Right atrium auricular region (tissue), 2 donors: ENCODE measurements at places on chromosomes 4 and X. TPM values are rescaled to one million over a fixed set of nuclear protein-coding genes. Genes with fewer than 3 reads are reported as not detected.

Gene STK26
- 2.7 TPM for total RNA-seq

Gene CCDC160
- total RNA-seq, result not detected

Gene IL1RAPL1
- total RNA-seq, result 3.0 TPM

Gene TMEM150C
- total RNA-seq, result 21.2 TPM

Gene DMRTC1
- total RNA-seq, result not detected

Gene RGN
- 14.1 TPM for total RNA-seq

Gene PRAF2
- total RNA-seq, result 11.5 TPM

GRCh38 chrX:29466456-29466855, 748.9 kb upstream of the MAGEB2 start:
- DNase-seq, result no peak

DNA sequence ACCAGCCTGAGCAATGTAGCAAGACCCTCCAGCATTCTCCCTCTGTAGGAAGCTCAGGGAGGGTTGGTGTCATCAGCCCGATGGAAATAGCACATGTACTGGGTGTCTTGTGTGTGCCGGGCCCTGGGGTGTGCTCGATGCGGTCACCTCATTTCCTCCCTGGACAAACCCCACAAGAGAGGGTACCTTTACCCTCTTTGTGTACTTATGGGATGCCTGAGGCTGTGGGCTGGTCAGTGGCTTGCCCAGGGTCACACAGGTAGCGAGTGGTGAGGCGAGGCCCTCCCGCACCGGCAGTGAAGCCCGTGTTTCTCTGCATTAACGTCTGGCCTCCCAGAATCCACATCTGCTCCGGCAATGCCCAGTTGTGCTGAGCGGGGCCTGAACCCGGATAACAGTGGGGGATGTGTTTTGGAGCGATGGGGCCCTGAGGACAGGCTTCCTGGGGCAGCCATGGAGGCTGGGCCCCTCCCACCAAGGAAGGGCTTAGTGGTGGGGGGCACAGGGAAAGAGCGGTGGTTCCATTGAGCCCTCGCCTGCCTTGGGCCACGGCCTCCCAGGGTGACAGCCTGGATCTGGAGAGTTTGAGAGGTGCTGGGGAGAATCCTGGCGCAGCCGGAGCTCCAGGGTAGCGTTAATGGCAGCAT, 8.1 kb downstream of the PSAPL1 start:
- peak; percentile 23 for DNase-seq

DNA sequence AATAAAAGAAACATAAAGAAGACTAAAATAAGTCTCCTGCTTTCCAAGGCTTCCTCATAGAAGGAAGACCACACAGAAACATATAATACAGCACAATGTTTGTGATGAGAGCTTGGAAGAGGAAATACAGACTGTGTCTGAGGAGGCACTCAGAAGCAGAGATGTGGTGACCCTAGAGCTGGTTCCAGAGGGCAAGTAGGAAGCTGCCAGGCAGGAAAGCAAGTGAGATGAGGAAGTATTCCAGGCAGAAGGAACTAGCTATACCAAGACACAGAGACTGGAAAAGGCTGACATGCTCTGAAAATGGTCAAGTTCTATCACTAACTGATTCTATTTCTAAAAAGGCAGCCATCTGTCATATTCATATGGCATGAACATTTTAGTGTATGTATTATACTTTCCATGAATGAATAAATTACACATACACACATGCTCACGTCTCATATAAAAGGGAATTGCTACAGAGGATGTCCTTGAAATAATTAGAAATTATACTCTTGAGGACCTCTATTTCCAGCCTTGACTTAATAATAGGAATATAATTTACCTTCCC, 16.6 kb upstream of the HSFX2 start:
- DNase-seq, result no peak

DNA sequence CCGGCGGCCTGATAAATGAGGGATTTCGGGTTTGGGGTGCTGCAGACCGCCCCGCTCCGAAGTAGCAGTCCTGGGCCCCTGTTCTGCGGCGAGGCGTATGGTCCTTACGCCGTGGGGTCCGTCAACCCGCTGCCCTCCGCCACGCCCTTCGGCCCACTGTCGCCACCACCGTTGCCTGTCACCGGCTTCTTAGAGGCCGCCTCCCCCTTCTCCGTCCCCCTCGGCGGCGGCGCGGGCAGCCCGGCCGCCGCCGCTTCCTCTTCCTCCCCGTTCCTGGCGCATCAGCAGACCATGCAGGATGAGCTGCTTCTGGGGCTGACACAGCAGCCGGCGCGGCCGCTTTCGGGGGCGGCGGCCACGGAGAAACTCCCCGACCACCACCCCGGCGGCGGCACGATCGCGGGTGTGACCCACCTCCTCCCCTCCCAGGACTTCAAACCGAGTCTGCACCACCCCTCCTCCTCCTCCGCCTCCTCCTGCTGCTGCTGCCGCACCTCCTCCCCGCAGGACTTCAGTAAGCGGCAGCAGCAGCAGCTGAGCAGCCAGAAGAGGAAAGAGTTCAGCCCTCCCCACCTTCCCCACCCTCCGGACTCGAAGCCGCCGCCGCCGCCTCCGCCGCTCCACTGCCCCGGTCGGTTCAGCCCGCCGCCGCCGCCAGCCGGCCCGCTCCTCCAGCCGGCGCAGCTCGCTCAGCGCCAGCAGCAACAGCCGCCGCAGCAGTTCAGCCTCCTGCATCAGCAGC, 549 bp downstream of the CPEB2 start:
- DNase-seq, result peak; percentile 78

GRCh38 chr4:17448689-17449088, 63.2 kb downstream of the QDPR start:
- no peak for DNase-seq

- DNase-seq, result no peak
Observed at GRCh38 chr4:68396756-68397155, 46.9 kb upstream of the YTHDC1 start.

- DNase-seq, result no peak
Observed at GRCh38 chr4:32744211-32744610, 2024.0 kb downstream of the PCDH7 start.

GRCh38 chrX:132732236-132732635, 226.2 kb downstream of the HS6ST2 start:
- DNase-seq, result no peak

DNA sequence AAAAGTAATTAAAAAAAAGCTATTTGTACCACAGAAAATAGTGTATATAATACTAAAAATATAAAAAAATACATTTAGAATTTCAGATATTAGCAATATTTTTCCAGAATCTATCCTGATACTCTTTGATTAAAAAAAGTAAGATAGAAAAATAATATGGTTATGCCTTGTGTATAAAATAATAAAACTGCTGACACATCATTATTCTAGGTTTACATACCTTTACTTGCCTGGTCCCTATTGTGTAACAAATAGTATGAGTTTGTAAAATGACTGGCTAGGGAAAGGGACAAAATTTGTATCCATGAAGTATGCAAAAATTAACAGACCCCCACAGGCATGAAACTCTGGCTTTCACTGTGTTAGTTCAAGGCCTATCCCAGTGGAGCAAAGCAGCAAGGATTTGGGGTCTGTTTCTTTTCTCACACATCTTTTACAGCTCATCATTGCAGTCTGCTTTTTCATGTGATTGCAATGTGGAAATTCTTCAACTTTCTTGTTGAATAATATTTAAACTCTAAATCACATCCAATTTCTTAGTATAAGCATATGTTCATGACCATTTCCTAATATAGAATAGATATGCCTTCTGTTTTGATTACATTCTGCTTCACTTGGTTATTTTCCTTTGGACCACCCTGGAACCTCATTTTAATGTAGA, 136.7 kb upstream of the PCDH18 start:
- no peak for DNase-seq

DNA sequence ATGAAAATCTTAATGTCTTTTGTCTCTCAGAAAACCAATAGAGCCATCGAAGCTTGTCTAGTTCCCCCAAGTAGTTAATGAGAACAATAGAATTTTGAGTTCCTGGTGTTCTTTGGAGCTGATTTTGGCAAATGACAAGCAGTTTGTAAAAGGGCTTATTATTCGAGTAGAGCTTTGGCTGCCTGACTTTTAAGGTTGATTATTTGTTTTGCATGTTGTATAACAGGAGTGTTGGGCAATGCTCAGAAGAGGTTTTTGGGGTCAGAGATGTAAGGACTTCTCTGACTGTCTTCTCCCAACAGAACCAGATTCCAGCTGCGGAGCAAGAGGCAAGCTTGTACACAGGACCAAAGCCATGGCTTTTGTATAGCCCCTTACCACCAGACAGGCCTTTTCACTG, 30.0 kb downstream of the ZCCHC12 start:
- no peak for DNase-seq

DNA sequence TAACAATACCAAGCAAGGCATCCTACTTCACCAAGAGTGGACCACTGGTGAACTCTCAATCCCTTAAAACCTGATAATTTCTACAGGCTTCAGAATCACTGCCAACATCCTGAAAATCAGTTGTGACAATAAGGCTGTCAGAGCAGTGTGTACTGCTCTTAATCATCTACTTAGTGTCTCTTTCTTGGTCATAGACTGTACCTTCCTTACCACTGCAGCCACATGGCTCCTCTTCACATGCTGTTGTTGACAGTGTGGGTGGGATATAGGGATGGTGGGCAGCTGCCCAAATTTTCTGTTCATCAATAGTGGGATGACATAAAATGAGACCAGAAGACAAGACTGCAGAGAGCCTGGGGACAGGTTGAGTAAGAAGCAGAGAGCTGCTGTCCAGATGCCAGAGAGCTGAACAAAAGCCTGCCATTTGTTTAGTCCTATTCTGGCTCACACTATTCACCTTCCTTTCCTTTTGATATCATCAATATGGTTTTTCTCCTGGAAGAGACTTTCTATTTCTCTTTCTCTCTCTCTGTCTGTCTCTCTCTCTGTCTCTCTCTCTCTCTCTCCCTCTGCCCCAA, 178.9 kb downstream of the MGST2 start:
- DNase-seq, result no peak

- no peak for DNase-seq
Observed at GRCh38 chr4:140569307-140569638, 512 bp upstream of the UCP1 start.

GRCh38 chr4:44438687-44439086, 9.9 kb downstream of the KCTD8 start:
- no peak for DNase-seq
